Activated CD4-positive, alpha-beta T cell treated with anti-CD3 and anti-CD28 coated beads for 36 hours (primary cell): ENCODE measurements at places on chromosomes 1 and 21. TPM values are rescaled to one million over a fixed set of nuclear protein-coding genes. Genes with fewer than 3 reads are reported as not detected.

DNA sequence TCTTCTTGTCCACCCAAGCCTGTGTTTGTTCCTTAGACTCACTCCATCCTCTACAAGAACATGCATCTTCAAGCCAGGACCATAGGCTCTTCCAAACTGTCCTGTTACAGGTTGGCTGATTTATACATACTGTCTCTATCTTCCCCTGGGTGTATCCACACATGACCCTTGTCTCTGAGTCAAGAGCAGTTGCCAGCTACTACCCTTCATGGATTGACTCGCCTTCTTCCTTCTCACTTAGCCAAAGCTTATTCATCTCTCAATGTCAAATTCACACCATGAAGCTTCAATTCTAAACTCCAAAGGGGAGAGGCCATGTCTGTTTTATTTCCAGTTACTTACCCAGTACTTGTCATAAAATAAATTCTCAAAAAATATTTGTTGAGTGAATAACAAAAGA, 64.1 kb upstream of the CACHD1 start:
- DNase-seq, result no peak

DNA sequence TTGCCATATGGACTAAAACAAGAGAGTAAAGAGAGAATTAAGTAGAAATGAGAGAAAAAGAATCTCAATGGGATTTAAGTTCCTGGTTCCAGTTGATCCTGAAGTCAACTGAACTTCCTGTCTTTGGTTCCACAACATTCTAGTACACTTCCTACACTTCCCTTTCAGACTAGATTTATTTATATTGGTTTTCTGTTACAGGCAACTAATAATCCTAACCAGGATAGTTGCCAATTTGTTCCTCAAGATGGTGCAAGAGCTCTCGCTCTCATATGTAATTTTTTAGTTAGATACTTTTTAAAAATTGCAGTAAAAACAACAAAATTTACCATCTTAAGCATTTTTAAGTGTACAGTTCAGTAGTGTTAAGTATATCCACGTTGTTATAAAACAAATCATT, 28.8 kb upstream of the TRIM45 start:
- DNase-seq, result no peak

Gene NGF
- total RNA-seq, result not detected

Gene AKR7A3
- 0.39 TPM for total RNA-seq

Gene OR6K3
- not detected for total RNA-seq

Gene SUSD4
- total RNA-seq, result 2.2 TPM

GRCh38 chr1:29802181-29803068, 566.1 kb downstream of the PTPRU start:
- no peak for DNase-seq

- peak; percentile 69 for DNase-seq
Observed at GRCh38 chr1:161962091-161962887, 61.4 kb downstream of the OLFML2B start.

- DNase-seq, result peak; percentile 32
Observed at GRCh38 chr1:174964261-174964971, 35.3 kb upstream of the CACYBP start.

- no peak for DNase-seq
Observed at GRCh38 chr1:186535388-186536133, 74.6 kb upstream of the PDC start.

DNA sequence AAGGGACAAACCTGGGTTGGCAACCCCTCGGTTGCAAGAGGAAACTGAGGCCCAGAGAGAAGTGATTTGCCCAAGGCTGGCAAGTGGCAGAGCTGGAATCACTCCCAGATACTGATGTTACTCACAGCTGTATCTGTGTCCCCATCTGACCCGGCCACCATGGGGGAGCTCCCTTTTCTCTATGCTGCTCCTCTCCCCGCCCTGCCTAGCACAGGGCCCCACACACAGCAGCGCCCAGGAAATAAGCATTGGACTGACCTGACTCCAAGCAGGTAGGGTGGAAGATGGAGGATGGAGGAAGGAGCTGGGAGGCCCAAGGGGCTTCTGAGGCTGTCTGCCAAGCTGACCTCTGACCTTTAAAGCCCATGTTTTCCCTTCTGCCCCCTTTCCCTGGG, 3.0 kb upstream of the FBLIM1 start:
- DNase-seq, result no peak

DNA sequence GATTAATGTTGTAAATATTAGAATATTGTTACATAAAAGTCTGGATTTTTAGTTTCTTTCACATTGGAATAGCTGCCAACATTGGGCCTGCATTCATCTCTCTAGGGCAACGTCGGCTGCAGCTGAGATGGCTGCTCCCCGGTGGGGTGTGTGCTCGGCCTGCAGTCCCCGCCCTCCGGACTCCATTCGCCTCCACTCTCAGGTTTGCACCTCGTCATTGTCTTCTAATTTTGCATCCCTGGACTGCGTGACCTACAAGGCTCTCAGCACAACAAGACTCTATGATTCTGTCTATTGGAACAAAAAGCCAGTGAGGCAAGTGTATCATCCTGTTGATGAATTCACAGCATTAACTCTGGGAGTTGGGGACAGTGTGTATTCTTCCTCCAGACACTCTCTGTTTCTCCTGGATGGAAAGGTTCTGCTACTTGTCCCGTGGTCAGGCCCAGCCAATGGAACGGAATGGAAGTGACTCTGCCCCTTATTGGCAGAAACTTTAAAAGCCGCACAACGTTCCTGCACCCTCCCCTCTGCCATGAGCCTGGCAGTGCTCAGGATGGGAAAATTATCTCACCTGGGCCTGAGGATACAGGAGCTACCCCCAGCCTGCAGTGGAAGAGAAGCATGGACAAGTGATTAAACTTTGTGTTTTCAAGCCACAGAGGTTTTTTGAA, 105.0 kb upstream of the SAMD11 start:
- DNase-seq, result no peak

Gene ZNF672
- 49.4 TPM for total RNA-seq

GRCh38 chr1:159177272-159177907, 6.0 kb downstream of the CADM3 start:
- DNase-seq, result peak; percentile 60

GRCh38 chr1:27298632-27299384, 23.2 kb upstream of the TMEM222 start:
- no peak for DNase-seq

Gene SPRR1B
- total RNA-seq, result not detected

DNA sequence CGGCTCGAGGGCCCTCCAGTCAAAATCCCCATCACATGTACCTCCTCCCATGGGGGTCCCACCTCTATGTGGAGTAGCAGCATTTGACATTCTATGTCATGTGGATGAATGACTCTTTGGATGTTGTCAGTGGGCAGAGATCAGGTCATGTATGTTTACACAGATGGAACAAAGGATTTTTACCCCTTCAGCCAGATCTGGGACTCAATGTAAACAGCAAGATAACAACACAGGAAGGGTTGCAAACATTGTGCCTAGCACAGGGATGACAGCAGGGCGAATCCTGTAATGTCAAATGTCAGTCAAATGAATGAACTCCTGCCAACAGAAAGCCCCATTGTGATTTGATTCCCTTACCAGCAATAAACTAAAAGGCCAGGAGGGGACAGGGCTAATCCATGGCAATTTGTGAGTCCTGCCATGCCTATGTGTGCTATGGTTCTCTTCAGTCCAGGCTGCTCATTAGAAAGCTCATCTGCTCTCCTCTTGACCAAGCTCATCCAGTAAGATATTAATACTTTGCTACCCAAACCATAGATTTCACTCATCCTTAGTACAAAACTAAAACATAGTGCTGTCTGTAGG, 60.3 kb downstream of the PGBD5 start:
- no peak for DNase-seq

- peak; percentile 25 for DNase-seq
Observed at GRCh38 chr21:35925497-35925896, 134.8 kb downstream of the SETD4 start.

DNA sequence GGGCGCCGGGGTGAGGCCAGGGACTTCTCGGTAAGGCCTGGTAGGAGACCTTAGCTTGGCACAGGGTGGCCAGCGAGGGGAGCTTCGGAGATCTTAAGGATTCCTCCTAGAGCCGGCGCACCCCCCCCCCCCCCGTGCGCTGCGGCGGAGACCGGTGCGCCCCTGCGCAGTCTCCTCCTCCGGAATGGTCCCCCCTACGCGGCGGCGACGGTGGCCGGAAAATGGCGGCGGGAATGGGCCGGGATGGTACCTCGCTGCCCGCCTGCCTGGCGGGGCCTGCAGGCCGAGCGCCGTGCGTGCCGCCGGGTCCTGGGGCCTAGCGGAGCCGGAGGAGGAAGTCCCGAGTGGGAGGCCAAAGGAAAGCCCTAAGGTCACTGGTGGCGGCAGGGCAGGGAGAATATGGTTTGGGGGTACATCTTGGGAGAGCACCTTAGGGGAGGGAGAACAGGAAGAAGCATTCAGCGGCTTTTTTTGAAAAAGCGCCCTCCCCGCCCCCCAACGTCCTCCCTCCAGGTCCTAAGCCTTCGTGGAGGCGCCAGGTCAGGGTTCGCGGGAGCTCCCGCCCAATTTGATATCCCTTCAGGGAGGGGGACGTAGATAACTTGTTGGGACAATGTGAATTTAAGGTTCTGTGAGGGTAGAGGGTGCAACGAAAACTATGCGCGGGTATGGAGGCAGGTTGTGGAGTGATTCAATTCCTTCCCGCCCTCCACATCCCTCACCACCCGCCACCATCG, 429 bp downstream of the SRRM1 start:
- no peak for DNase-seq

- DNase-seq, result no peak
Observed at GRCh38 chr1:171222936-171223335, 25.4 kb upstream of the FMO1 start.

- DNase-seq, result no peak
Observed at GRCh38 chr1:212918824-212919223, 31.5 kb upstream of the VASH2 start.

DNA sequence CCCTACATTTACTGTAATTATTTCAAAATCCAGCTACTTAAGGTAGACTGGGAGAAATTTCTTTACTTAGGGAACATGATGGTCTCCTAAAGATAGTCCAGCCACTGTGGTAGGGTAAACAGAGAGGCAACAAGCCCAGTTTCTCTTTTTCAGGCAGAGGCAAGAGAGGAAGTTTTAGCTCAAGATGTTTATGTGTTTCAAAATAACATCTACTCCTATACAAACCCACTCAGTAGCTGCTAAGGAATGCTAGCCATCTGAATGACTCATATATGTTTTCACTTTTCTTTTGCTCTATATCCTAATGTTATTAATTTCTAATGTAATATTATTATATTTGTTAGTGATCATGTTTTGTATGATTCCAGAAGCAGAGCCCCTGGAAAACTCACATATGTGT, 856.6 kb downstream of the PLA2G4A start:
- no peak for DNase-seq

DNA sequence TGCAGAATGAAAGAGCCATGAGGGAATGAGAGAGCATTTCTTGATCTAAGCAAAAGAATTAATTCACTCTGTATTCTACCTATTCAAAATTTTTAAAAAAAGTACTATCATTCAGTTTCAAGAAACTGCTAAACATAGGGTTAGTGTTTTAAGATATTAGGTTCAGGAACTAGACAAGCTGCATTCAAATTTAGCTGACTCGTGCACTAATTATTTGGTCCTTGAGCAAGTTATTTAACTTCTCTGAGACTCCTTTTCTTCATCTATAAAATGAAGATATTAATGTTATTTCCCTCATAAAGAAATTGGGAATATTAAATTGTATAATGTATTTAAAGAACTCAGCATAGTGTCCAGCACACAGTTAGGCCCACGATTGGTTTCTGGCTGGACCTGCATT, 75.0 kb upstream of the USH2A start:
- no peak for DNase-seq

Gene CA6
- total RNA-seq, result 0.27 TPM

DNA sequence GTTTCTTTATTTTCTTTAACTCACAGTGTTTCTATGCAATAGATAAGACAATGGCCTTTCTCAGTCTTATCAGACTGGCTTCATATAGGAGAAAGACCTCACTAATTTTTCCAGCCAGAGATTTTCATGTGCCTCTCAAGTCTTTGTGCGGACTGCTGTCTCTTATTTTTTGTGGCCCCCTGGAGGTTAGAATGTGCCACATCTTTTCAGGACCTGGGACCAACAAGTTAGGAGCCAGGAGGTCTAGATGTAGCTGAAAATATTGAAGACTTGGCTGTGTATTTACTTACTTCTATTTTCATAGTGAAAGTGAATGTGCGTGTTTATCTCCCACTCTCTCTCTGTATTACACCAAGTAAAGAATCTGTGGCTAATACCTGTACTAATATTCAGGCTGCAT, 42.1 kb upstream of the CFHR3 start:
- no peak for DNase-seq

- DNase-seq, result no peak
Observed at GRCh38 chr1:164771619-164772361, 212.8 kb downstream of the PBX1 start.

Gene ABL2
- total RNA-seq, result 8.4 TPM

DNA sequence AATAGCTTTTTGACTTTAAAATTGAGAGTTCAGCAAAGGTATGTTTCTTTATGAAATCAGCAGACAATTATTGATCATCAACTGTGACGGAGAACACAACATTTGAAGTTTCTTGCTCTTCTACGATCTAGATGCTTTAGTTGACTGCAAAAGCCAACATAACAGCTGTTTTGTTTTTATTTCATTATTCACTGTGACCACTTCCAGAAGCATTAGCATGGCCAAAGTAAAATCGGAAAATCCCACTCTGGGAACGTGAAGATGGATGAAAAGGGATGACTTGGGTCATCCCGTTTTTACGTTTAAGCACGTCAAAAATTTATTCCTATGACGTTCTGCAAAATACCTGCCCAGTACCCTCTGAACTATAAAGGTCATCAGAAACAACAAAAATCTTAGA, 833.0 kb upstream of the ADAMTS5 start:
- no peak for DNase-seq

- no peak for DNase-seq
Observed at GRCh38 chr1:160996178-160996577, 24.8 kb downstream of the F11R start.

Gene S100A7
- not detected for total RNA-seq

GRCh38 chr1:25560788-25561187, 17.4 kb downstream of the LDLRAP1 start:
- no peak for DNase-seq

- DNase-seq, result peak; percentile 25
Observed at GRCh38 chr1:78678324-78678723, 28.7 kb downstream of the IFI44 start.

Gene HSPB7
- total RNA-seq, result not detected

DNA sequence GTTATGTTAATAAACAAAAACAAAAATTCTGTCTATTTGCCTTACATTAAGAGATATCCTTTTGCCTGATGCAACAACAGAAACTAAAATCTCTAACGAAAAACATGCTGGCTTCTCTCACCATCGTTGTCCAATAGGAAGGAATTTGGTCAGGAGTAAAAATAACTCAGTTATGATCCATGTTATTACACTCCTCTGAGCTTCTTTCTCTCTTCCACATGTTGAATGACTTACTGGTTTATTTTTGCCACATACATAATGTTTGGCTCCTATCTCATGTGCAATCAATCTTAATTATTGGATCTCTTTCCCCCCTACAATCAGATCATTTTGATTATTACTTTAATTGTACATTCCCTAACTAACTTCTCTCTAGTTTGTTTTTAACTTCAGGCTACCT, 688.4 kb downstream of the USP25 start:
- no peak for DNase-seq

Gene CBR3
- 12.5 TPM for total RNA-seq

Gene PDZK1
- total RNA-seq, result not detected
